AG09309 (cell line): ENCODE measurements at places on chromosomes 6 and 20.

- no peak for DNase-seq
These were observed 48.4 kb upstream of the CDYL start for GRCh38 chr6:4727671-4728435.

DNA sequence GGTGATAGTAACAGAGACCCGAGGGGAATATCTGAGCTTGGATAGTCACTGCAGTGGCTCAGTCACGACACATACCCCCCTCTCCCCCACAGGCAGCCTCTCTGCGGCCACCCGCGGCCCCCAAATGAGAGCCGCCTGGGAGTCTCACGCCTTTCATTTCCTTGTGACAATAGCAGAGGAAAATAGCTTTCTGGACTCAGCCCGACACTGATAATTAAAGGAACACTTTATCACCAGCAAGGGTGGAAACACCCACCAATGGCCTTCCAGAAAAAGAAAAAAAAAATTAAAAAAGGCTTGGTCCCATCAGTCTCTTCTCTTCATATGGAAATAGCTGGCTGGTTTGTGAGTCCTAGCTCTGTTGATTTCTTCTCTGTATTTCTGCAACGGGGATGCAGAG, 35.1 kb upstream of the KCNG1 start:
- DNase-seq, result no peak

DNA sequence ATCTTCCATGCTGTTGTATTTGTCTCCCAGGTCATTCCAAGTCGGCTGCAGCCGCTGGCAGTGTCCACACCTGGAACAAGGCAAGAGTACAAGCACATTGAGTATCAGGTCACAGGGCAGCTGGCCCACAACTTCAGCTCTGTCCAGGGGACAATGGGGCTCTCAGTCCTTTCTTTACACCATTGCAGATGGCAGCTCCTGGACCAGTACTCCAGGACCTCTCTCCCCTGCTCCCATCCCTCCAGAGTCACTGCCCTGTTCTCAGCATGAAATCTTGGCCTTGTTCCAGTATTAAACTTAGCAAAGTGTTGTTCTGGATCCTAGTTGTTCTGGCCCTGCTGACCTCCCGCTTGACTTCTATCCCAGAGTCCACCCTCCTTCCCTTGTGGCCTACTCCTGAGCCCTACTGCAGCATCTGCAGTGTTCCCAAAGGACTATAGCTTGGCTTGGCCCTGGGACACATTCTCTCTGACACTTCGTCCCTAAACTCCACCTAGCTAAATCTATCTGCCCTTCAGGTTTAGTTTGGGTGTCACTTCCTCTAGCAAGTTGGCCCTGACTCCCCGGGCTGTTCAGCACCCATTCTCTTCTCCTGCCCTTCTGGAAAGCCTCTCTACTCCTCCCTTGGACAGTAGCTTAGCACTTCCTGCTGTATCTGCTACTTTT, 5.8 kb downstream of the TXNDC5 start:
- DNase-seq, result no peak

DNA sequence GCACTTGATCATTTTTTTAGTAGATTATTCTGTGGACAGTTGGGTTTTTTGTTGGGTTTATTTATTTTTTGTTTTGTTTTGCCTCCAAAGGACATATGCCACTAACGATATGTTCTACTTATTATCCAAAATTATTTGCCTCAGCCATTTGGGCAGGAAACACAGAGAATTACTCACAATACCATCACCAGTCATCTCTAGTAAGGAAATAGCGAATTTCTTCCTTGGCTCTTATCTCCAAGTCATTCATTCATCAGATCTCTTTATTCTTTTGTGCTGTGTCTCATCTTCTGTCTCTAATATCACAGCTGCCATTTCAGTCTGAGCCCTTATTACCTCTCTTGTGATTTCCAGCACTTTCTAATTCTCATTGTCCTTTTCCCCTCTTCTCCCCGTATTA, 130.4 kb upstream of the SMLR1 start:
- no peak for DNase-seq

DNA sequence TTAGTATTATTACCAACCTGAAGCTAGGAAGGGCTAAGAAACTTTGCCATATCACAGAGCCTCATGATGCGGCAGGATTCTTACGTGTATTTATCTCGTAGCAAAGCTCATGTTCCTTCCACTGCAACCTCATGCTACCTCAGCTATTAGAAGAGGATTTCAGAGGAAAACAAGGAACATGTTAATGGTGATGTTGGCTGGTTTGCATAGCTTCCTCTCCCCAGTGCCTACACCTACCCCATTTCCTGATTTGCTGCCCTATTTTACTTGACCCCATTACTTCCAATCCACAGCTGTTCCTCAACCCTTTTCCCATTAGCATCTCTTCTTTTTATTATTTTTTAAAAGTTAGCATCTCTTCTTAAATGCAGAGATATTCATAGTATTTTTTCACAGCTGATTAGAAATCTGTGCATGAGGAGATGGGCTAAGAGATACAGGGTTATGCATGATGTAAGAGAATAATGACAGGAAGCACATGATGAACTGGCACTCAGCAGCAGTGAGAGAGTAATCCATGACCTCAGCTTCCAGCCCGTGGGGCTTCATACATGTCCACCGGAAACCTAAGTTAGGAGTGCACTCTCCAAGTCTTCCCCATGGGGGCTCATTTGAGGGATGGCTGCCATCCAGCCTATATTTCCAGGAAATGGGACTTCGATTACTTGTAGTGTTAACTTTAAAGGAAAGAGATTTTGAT, 106.1 kb upstream of the ASF1A start:
- no peak for DNase-seq

GRCh38 chr20:46652699-46653098, 1.4 kb upstream of the SLC13A3 start:
- DNase-seq, result no peak
